ENCODE measurements at places on chromosomes 13 and 19.

DNA sequence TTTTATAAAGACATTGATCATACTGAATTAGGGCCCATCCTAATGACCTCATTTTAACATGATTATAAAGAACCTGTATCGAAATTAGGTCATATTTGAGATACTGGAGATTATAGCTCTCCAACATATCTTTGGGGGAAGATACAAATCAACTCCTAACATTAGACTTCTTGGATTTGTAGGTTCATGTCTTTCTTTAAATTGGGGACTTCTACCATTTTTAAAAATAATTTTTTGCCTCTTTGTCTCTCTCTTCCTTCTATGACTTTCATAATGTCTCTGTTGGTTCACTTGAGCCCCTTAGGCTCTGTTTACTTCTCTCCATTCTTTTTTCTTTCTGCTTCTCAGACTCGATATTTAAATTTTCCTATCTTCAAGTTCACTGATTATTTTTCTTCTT, 57.2 kb downstream of the RNF17 start:
- DNase-seq, result no peak

- DNase-seq, result no peak
Observed at GRCh38 chr19:23770672-23771250, 12.1 kb upstream of the ZNF681 start.

GRCh38 chr13:37863708-37864107, 5.9 kb downstream of the TRPC4 start:
- DNase-seq, result no peak

- no peak for DNase-seq
Observed at GRCh38 chr13:20590561-20590960, 23.6 kb downstream of the IFT88 start.

- DNase-seq, result peak; percentile 50
Observed at GRCh38 chr19:20278342-20278741, 111.3 kb downstream of the ZNF486 start.

- DNase-seq, result no peak
Observed at GRCh38 chr13:75178436-75178835, 303.5 kb downstream of the TBC1D4 start.

GRCh38 chr13:109779074-109779473, 7.3 kb downstream of the IRS2 start:
- peak; percentile 71 for DNase-seq

GRCh38 chr19:8307400-8307964, 676 bp downstream of the CD320 start:
- no peak for DNase-seq

- no peak for DNase-seq
Observed at GRCh38 chr19:49933643-49934042, 4.3 kb upstream of the NUP62 start.

DNA sequence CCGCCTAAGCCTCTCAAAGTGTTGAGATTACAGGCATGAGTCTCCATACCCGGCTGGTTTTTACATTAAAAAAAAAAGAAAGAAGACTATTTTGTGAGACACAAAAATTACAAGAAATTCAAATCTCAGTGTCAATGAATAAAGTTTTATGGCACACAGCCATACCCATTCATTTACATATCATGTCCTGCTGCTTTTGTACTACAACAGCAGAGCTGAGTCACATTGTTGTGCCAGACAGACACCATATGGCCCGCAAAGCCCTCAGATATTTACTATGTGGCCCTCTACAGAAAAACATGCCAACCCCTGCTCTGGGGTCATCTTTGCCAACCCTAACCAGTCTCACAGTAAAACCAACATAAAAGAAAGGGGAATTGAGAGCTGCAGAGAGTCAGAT, 5.3 kb downstream of the SMIM7 start:
- DNase-seq, result no peak

DNA sequence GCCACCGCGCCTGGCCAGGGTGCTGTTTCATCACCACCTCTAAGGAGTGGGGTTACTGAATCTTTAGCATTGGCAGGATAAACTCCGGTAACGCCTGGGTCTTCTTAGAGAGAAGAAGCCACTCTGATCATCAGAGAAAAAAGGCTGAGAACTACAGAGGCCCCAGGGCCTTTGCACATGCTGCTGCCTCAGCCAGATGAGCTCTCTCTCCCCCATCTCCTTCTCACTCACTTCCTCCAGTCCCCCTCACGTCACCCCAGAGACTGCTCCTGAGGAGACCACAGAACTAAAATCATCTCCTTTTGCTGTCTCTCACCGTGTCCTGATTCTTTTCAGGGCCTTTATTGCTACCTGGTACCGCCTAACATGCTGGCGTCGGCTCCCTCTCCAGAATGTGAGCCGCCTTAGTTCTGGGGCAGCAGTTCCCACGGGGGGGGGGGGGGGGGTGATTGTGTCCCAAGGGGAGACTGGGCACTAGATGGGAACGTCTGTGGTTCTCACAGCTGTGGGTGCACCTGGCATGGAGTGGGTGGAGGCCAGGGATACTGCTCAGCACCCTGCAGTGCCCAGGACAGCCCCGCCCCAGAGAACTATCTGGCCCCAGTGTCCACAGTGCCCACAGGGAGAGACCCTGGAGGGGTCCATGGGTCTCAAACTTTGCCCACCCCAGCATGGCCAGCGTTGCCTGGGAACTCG, 5.1 kb upstream of the DIRAS1 start:
- DNase-seq, result no peak

DNA sequence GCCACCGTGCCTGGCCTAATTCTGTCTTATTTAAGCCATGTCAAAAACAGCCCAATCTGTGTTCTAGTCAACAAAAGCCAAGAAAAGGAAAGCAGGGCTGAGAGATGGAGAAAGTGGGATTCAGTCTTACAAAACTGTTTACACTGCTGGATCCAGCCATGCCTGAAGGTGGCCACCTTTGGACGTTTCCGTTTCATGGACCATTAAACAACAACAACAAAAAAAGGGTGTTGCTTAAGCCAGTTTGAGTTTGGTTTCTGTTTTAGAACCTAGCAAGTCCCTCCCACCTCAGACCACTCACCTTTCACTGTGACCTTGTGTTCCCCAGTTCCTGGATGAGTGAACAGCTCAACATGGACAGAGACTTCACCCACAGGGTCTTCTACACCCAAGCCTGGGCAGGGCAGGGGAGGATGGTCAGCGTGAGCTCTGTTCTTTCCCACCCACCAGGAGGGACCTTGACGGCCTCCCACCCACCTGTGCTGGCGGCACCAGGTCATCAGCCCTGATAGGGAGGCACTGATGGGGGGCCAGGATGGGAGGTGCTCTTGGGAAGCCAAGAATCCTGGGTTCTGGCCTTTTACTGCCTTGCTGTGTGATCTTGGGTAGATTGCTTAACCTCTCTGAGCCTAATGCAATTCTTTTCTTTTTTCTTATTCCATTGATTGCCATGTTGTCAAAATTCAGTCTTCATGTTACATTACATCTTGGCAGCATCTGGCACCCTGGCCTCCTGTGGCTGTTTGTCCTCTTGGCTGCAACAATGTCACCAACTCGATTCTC, 56.2 kb downstream of the COLGALT1 start:
- no peak for DNase-seq

- DNase-seq, result no peak
Observed at GRCh38 chr19:17055636-17056035, 19.6 kb downstream of the HAUS8 start.

DNA sequence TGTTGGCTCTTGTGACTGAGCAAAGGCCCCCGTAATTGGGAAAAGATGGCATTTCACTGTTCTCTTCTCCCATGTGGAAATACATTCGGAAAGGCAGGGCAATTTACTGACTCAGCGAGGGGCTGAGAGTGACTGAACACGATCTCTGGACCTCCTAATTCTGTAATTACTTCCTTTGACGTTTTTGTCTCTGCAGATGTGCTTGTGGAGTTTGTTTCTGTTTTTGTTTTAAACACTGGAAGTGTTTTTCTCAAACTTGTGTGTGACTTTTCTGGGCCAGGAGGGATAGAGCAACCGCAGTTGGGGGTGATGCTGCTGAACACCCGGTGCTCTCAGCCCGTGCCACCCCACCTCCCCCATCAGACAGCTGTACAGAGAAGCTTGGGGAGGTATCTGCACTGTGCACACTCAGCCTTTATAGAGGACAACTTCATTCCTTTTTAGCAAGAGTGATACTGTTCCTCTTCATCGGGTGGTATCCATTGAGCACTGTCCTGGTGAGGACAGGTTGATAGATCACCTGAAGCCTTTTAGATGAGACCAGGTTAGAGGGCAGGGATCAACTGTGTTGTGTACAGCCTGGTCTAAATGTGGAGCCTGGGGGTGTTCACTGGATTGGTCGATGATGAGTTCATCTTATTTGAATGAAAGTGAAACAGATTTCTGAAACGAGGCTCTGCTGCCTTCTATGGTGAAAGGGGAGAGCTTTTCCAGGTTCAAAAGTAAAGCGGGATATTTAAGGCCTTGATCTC, 117.4 kb downstream of the ESD start:
- no peak for DNase-seq

DNA sequence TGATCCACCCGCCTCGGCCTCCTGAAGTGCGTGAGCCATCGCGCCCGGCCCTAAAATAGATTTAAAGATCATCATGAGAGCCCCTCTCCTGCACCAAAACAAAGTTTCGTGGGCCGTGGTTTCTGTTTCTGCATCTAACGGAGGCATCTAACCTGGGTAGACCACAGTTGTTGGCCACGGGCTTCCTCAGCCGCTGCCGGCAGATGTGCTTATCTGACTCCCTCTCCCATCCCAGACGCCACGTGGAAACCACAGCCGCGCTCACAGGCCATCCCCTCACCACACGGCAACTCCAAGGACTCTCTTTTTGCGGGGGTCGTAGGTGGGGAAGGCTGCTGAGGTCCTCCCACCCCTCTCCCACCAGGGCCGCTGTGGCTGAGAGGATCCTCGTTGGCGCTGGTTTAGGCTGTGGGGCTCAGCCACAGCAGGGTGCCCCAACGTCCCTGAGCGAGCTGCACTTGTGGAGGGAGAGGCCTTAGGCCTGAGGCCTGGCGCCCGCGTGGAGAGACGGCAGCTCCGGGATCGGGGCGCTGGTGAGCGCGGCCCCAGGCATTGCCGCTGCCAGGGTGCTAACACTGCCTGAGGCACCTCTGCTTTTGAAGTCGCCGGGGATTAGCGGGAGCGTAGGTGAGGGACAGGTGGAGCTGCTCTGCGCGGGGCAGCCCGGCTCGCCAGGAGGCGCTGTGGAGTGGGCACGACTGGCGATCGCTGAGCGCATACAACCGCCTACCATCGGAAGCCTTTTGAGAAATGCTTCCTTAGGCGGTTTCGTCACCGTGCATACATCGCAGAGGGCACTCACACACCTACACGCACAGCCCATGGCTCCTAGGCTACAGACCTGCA, 8.9 kb downstream of the ZSCAN1 start:
- no peak for DNase-seq

DNA sequence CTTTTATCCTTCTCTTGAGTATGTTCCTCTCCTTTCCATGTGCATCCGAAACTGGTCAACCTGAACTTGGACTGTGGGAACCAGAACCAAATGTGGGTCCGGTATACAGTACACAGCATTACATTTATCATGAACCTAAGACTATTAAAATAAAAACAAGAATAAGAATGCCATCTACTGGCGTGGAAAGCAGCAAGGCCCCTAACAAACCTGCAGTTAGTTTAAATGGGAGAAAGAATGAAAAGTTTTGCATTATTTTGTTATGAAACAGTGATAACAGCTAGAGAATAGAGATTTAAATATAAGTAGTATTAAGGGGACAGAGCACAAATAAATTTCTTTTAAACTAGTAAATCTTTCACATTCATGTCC, 159.5 kb downstream of the RBM26 start:
- no peak for DNase-seq

GRCh38 chr19:20444202-20444885, 121.2 kb downstream of the ZNF737 start:
- DNase-seq, result no peak

DNA sequence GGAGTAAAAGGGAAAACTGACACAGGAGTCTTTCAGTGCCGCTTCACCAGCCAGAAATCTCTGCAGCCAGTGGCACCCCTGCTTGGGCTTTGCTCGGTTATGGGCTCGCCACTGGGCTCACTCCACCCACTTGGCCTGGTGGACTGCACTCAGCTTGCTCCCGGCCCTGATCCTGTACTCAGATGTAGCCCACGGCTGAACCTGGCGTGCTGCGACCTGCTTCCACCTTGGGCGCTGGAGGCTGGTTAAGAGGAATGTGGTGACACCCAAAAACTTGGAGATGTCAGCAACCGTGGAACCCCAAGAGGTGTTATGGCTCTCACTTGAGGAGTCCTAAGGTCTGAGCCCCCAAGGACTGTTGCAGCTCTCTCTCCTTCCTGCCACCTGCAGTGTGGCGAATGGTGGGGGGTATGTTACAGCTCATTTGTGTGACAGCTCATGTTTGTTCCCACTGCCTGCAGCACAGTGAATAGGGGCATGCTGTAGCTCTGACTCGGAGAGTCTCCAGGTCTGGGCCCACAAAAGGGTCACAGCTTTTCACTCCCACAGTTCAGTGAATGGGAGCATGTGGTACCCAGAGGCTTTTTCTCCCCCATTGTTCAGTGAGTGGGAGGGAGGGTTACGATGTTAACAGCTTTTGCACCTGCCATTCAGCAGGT, 1124.5 kb upstream of the ATXN8OS start:
- no peak for DNase-seq

- DNase-seq, result no peak
Observed at GRCh38 chr19:3830621-3831589, 37.9 kb downstream of the ZFR2 start.

GRCh38 chr13:69553976-69554375, 553.6 kb upstream of the ATXN8OS start:
- no peak for DNase-seq

DNA sequence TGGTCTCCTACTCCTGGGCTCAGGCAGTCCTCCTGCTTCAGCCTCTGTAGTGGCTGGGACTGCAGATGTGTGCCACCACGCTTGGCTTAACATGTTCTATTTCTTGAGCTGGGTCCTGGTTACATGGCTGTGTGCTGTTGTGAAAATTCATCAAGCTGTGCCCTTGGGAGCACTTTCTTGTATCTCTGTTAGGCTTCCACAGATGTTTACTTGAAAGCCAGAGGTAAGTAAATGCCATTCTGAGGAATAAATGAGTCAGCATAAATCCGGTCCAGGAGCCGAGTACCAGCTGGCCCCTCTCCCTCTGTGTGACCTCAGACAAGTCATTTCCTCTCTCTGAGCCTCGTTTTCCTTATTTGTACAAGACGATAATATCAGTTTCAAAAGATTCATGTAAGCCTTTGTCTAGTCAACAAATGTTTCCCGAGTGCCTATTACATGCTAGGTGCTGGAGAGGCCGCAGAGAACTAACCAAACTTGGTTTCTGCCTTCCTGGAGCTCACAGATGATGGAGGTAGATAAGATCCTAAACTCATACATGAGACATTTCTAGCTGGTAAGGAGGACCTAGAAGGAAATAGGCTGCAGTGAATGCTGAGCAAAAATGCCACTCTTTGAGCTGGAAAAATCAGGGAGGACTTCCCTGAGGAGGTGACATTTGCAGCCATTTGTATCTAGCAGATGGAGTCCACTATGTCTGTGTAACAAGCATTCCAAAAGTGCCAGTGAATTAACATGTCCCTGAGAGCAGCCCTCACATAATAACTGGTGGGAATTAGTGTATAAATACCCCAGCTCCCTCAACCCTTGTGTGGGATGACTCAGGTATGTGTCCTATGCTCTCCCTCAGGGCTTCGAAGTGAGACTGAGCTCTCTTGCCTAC, 2.7 kb upstream of the RASAL3 start:
- DNase-seq, result no peak

GRCh38 chr13:77928909-77929308, 10.3 kb upstream of the EDNRB start:
- no peak for DNase-seq

GRCh38 chr13:110546378-110546777, 15.1 kb downstream of the RAB20 start:
- no peak for DNase-seq

- DNase-seq, result no peak
Observed at GRCh38 chr19:1871630-1872029, 8.3 kb upstream of the KLF16 start.

GRCh38 chr19:18513868-18514267, 8.0 kb downstream of the ELL start:
- no peak for DNase-seq

- DNase-seq, result peak; percentile 38
Observed at GRCh38 chr13:110346661-110347067, 39.6 kb downstream of the COL4A2 start.
